HuH-7 (cell line): ENCODE measurements at places on chromosomes 7 and 10.

DNA sequence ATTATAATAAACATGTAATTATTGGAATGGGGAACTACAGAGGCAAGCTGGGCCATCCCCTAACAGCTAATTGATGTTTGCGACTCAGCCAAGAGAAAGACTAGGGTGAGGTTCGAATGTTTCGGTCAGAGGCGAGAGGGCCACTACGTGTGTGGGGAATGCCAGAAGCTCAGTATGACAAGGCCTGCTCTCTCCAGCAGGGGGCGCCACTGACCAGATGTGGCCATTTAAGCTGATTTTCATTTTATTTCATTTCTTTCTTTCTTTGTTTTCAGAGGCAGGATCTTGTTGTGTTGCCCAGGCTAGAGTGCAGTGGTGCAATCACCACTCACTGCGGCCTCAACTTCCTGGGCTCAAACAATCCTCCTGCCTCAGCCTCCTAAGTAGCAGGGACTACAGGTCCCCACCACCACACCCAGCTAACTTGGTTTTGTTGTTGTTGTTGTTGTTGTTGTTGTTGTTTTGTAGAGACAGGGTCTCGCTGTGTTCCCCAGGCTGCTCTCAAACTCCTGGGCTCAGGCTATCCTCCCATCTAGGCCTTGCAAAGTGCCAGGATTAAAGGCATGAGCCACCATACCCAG lies 38.1 kb downstream of the TMEM130 start:
- DNase-seq: no peak

DNA sequence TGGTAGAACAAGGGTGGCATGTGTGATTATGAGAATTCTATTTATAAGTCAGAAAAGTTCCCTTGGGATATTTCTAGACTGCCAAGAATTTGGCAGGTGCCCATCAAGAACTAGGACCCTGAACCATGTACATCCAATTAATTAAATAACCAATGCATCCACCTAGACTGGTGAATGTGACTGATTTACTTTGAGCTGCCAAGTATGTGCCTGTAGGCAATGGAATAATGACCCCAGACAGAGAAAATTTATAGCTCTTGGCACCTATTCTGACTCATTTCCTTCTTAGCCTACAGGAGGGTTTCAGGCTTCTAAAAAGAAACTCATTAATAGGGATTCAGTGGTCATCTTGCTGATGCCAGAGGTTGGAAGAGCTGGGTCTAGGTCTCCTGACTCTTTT lies 54.9 kb downstream of the KCNH2 start:
- no peak for DNase-seq

DNA sequence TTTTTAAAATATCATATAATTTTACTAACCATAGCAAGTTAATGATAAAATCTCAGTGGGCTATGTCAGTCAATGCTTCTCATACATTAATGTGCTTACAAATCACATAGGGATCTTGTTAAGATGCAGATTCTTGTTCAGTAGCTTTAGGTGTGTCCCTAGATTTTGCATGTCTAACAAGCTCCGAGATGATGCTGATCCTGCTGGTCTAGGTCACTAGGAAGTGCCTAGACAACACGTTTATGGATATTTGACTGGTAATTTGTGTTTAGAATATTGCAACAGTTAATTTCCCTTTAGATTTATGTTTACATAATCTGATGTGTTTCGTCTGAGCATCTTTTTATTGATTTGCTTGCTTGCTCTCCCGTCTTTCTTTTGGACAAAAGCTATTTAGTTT lies 12.7 kb downstream of the AHR start:
- DNase-seq: no peak

- no peak for DNase-seq
Observed at GRCh38 chr7:29935111-29935510, 54.5 kb downstream of the SCRN1 start.

DNA sequence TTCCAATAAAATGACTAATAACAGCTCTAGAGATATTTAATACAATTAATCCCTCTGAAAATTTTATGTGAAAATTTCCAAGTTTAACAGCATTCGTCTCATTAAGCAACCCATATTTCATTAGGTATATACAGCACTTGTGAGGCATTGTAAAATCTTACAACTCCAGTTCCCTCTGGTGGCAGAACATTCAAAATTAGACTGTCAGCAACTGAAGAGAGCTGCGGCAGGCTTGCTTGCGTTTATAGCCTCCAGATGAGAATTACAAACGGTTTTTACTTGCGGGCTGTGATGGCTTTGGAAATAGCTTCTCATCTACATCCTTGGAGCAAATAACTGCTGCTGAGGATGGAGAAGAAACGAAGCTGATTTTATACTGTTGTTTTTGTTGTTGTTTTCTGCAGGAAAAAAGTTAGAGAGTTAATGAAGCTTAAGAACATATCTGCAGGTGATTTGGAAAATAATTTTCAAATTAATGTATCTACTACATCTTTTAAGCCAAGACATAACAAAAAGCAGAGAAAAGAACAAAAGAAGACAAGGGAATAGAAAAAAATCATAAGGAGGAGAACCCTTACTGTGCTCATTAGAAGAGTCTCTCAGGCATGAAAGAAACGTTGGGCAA lies 171.3 kb downstream of the MAGI2 start:
- DNase-seq: peak; percentile 1

DNA sequence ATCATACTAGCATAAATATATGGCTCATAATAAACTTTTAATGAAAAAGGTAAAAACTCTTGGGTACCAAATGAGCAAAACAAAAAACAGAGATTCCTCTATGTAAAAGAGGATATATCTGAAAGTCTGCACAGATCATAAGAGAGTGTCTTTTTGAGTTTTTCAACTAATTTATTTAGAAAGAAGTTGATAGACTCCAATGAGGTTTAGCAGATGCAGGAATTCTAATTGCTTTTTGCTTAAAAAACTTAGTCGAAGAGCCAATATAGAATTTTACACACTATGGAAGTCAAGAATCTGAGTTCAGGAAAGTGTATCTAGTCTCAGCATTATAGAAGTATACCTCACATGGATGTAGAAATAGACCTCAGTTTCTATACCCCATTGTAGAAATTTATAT lies 3.4 kb upstream of the MLLT10 start:
- DNase-seq: no peak

DNA sequence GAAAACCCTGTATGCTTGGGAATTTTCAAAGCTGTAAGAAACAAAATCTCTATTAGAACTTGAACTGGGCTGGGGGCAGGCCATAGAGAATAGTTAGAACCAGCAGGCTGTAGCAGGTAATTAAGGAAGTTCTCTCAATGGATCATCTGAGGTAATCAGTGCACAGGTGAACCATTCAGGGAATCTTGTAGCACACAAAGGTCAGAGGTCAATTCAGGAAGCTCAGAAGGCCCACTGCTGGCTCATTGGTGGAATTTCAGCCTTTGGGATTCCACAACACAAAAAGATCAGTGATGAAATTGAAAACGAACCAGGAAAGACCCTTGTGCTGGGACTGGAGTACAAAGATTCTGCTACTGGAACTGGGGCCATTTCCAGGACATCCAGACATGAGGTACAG lies 82.0 kb downstream of the TMEM168 start:
- DNase-seq: no peak

DNA sequence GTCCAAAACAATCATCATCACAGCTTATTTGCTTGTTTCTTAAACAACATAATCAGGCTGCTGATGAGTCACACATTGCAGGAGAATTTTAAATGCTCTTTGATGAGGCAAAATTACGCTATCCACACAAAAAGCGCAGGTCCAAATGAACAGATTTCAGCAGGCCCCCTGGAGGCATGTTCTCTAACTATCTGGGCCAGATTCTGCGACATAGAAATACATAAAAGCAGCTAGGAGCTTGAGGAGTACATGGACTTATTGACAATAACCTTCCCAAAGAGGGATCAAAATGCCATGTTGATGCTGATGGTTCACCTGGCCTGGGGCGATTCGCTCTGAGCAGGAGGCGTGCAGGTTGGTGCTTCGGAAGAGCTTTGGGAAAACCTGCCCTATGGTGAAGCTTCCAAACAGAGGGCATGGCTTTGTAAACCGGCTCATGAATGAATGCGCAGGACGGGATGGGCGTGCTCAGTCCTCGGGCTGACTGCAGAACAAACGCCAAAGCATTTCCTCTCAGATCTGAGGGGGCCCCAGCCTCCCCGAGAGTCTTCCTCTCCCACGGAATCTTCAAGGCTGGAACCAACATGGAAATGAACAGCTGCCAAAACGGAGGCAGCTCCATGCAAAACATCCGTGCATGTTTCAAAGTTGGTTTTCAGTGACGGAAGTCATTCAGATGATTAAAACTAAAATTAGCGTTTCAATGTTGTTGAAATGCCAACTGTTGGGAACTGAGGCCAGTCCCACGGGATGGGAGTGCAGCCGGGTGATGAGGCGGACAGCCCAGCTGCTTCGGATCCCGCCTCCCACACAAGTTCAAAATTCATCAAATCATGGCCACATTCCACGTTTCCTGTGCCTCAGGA lies 179.6 kb downstream of the TCERG1L start:
- no peak for DNase-seq

DNA sequence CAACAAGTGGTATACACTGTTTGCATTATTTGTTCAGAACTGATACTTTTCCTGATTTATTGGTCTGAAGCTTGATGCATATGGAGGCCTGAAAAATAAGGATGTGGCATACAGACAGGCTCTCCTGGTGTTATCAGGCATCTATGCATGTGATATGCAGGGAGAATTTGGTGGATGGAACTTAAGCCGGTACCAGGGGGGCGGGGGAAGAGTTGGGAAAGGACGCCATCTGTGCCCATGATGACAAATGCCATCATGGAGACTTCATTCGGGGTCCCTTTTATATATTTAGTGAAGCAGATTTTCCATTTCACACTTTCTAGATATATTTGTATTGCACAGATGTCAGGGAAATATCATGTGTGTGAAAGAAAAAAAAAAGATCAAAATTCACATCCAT lies 5.4 kb downstream of the HECW1 start:
- DNase-seq: no peak

- peak; percentile 74 for DNase-seq
Observed at GRCh38 chr10:98041352-98042043, 11.1 kb upstream of the CRTAC1 start.

DNA sequence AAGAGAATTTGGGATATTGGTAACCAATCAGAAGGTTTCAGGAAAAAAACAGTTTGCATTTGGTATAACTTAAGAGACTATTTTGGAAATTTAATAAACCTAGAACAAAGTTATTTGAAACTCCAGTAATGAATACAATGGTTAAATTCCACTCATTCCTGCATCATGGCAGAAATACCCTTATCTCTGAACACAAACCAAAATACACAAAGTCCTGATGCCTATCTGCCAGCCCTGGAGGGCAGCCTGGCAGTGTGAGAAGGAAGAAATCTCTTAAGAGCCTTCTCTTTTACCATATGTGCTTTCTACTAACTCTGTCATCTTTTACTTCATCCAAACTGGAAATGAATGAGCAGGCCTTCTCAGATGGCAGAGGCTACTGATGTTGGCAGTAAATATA lies 147.1 kb upstream of the LYZL1 start:
- no peak for DNase-seq

DNA sequence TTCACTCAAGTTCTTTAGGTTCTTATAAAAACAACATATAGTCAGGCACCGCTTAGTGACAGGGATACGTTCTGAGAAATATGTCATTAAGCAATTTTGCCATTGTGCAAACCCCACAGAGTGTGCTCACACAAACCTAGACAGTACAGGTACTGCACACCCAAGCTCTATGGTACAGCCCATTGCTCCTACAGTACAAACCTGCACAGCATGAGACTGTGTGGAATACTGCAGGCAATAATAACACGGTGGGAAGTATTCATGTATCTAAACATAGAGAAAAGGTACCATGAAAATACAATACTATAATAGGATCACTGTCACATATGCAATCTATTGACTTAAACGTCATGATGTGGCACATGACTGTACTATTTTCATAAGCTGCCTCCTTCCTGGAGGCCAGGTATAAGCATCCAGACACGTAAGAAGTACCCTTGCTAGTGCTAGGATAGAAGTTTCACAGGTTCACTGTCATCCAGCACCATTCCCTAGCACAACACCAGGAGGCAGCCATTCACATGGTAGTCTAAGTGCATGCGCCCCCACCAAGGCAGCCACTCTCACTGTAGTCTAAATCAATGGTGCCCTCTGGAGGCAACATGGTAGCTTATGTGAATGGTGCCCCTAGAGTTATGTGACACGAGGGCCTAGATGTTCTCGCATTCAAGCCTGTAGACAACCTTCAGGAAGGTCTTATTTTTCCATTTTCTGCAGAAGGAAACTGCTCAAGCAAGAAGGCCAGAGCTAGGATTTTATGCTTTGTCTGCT lies 98.5 kb downstream of the ARHGAP22 start:
- peak; percentile 74 for DNase-seq

DNA sequence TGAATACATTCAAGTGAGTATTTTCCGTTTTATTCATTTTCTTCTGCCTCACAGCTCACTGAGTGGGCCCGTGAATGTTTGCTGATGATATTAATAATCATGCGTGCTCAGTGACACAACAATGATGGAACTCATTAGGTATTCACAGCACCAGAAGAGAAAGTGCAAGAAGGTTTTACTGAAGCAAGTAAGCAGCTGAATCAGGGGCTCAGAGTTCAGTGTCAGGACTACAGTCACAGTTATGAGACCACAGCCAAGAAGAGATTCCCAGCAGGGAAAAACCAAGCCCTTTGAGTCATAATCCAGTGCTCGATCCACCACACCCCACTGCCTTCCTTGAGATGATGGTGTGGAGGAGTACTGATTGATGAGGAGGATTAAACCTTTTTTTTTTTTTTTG lies 247.4 kb downstream of the KIAA1217 start:
- no peak for DNase-seq

- no peak for DNase-seq
Observed at GRCh38 chr7:46385662-46386309, 464.7 kb upstream of the IGFBP3 start.

GRCh38 chr7:106874076-106874475 lies 9.0 kb downstream of the PIK3CG start:
- DNase-seq: no peak

GRCh38 chr10:87531908-87532622 lies 27.4 kb downstream of the MINPP1 start:
- no peak for DNase-seq

DNA sequence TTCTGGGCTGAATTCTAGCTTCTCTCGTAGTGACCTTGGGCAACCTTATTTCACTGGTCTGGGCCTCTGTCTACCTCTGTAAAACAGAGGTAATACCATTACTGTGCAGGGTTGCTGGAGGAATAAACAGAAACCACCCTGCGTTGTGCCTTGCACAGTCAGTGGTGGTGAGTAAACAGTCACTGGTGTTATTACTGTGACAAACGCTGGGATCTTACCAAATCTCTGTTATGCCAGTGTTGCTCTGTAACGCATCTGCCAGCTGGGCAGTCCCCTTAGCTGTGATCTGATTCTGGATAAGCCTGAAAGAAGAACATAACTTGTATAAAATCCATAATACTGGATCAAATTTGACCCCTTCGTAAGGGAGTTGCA lies 49.4 kb downstream of the NOD1 start:
- DNase-seq: no peak

DNA sequence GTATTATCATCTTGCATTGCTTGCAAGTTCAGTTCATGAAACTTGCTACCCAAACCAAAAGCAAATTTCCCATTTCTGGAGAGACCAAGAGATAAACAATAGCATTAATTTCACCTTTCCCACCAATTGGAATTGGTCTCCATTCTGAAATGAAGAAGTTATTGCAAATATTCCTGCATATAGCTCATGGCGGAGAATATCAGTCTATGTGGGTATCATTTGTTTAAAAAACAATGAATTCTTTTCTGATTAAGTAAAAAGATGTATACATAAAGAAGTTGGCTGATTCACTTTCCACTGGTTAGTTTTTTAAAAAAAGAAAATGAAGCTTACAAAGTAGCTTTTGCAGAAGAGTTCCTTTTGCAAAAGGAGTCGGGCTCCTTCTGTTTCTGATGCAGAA lies 19.5 kb upstream of the ANK3 start:
- DNase-seq: no peak
